ENCODE measurements at places on chromosomes 12 and 14. TPM values are rescaled to one million over a fixed set of nuclear protein-coding genes. Genes with fewer than 3 reads are reported as not detected.

DNA sequence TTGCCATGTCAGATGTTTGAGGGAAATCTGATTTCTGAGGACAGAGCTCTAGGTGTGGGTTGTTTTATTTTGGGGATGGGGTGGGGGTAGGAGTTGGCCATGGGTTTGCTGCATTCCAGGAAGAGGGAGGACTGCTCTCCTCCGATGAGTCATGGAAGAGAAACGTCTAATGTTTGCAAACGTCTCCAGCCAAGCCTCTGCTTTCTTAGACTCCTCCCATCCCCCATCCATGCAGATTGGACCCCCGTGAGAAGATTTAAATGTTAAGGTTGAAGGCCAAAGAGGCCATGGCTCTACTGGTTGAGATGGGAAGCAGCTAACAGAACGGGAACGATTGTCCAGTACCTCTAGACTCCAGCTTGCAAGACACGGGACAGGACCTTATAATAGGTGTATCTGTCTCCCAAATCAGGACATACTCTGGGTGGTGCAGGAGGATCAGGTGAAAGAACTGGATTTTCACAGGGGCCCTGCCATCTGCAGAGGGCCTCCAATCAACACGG lies 11.4 kb upstream of the ATP2A2 start:
- peaks cover 17% of the 10 kb centered on the region for H3K4me1 ChIP-seq
- no peak overlapping the region for H3K27ac ChIP-seq
- H3K4me3 ChIP-seq: no peak overlapping the region

DNA sequence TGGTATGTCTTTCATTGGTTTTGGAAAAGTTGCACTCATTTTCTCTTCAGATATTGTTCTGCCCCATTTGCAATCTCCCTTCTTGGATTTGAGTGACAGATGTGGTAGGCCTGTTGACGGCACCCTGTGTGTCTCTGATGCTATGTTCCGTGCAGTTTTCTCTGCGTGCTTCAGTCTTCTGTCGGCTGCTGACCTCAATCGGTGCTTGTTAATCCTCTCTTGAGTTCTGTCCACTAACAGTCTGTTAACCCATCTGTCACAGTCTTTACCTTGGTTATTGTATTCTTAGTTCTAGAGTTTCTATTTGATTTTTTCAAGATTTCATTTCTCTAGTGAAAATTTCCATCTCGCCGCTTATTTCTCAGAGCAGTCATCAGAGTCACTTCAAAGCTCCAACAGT lies 20.7 kb upstream of the PLD4 start:
- H3K4me1 ChIP-seq: no peaks in the 10 kb centered on the region
- no peak overlapping the region for H3K27ac ChIP-seq
- H3K27me3 ChIP-seq: peaks cover 3% of the 10 kb centered on the region
- H3K36me3 ChIP-seq: no peaks in the 10 kb centered on the region

GRCh38 chr12:78398750-78399149 lies 465.8 kb upstream of the SYT1 start:
- H3K27me3 ChIP-seq: no peaks in the 10 kb centered on the region
- peaks cover 3% of the 10 kb centered on the region for H3K4me1 ChIP-seq
- no peak overlapping the region for H3K4me3 ChIP-seq
- no peak overlapping the region for H3K27ac ChIP-seq
- H3K36me3 ChIP-seq: no peaks in the 10 kb centered on the region

DNA sequence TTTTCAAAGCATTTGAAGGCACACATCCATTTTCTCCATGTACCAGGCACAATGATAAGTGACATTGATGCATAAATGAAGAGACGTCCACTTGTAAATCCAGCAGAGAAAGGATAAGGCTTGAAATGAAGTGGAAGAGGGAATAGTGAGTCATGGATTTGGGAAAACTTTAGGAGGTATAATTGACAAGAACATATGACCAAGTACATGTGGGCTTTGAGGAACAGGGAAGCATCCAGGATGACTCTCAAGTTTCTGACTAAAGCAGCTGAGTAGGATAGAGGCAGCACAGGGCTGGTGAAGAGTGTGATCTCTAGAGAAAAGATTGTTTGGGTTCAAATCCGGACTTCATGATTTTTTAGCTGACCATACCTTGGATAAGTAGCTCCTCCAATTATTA lies 43.6 kb upstream of the SYT1 start:
- DNase-seq: no peak
- H3K36me3 ChIP-seq: no peaks in the 10 kb centered on the region
- H3K4me1 ChIP-seq: no peaks in the 10 kb centered on the region
- no peaks in the 10 kb centered on the region for H3K27me3 ChIP-seq
- no peak overlapping the region for H3K4me3 ChIP-seq
- no peak overlapping the region for H3K27ac ChIP-seq

The CBLN3 gene
- 0.72 TPM for polyA plus RNA-seq

The LRRIQ1 gene
- 0.13 TPM for polyA plus RNA-seq

DNA sequence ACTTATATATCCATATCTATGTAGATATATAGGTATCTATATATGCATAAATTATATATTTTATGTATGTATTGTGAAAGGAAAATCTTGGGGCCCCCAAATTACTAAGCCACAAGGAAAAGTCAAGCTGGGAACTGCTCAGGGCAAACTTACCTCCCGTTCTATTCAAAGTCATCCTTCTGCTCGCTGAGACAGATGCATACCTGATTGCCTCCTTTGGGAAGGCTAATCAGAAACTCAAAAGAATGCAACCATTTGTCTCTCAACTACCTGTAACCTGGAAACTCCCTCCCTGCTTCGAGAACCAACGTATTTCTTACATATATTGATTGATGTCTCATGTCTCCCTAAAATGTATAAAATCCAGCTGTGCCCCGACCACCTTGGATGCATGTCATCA lies 58.8 kb upstream of the C14orf132 start:
- H3K4me3 ChIP-seq: no peak overlapping the region
- peak overlapping the region; percentile 88 for H3K27ac ChIP-seq
- no peak for DNase-seq
- H3K4me1 ChIP-seq: peaks cover 15% of the 10 kb centered on the region
- no peaks in the 10 kb centered on the region for H3K27me3 ChIP-seq
- H3K36me3 ChIP-seq: no peaks in the 10 kb centered on the region

The IAPP gene
- polyA plus RNA-seq: not detected

- no peaks in the 10 kb centered on the region for H3K27me3 ChIP-seq
- H3K27ac ChIP-seq: no peak overlapping the region
- H3K36me3 ChIP-seq: no peaks in the 10 kb centered on the region
- H3K4me1 ChIP-seq: peaks cover 14% of the 10 kb centered on the region
These were observed 12.8 kb upstream of the CEP170B start for GRCh38 chr14:104852280-104852663.

GRCh38 chr12:121577443-121578180 lies 3.2 kb downstream of the KDM2B start:
- DNase-seq: no peak
- peaks cover 17% of the 10 kb centered on the region for H3K4me1 ChIP-seq
- peaks cover 20% of the 10 kb centered on the region for H3K36me3 ChIP-seq
- H3K4me3 ChIP-seq: peak overlapping the region; percentile 84
- H3K27me3 ChIP-seq: no peaks in the 10 kb centered on the region

GRCh38 chr12:6229224-6230218 lies 29.3 kb downstream of the CD9 start:
- no peaks in the 10 kb centered on the region for H3K27me3 ChIP-seq
- H3K27ac ChIP-seq: no peak overlapping the region
- no peak for DNase-seq
- H3K4me1 ChIP-seq: peaks cover 4% of the 10 kb centered on the region

- DNase-seq: no peak
- H3K4me1 ChIP-seq: no peaks in the 10 kb centered on the region
- no peaks in the 10 kb centered on the region for H3K36me3 ChIP-seq
- no peak overlapping the region for H3K27ac ChIP-seq
- H3K27me3 ChIP-seq: no peaks in the 10 kb centered on the region
- H3K4me3 ChIP-seq: no peak overlapping the region
These were observed 186.2 kb upstream of the C14orf180 start for GRCh38 chr14:104393199-104393897.

The NPFF gene
- polyA plus RNA-seq: not detected

- H3K27ac ChIP-seq: no peak overlapping the region
- peaks cover 14% of the 10 kb centered on the region for H3K36me3 ChIP-seq
- H3K27me3 ChIP-seq: no peaks in the 10 kb centered on the region
- DNase-seq: peak; percentile 94
These were observed 71.3 kb downstream of the ANKRD9 start for GRCh38 chr14:102437997-102438915.

GRCh38 chr12:77488041-77488620 lies 342.6 kb upstream of the NAV3 start:
- no peak overlapping the region for H3K4me3 ChIP-seq
- no peaks in the 10 kb centered on the region for H3K27me3 ChIP-seq
- no peak for DNase-seq
- no peak overlapping the region for H3K27ac ChIP-seq
- no peaks in the 10 kb centered on the region for H3K36me3 ChIP-seq

The MIP gene
- polyA plus RNA-seq: 0.13 TPM

The HIGD1C gene
- polyA plus RNA-seq: not detected

The RASAL1 gene
- 5.9 TPM for polyA plus RNA-seq

The HIP1R gene
- 11.2 TPM for polyA plus RNA-seq

GRCh38 chr12:120820884-120821510 lies 83.2 kb downstream of the SPPL3 start:
- H3K4me1 ChIP-seq: peaks cover 6% of the 10 kb centered on the region
- no peak overlapping the region for H3K27ac ChIP-seq
- no peaks in the 10 kb centered on the region for H3K36me3 ChIP-seq
- DNase-seq: no peak
- H3K4me3 ChIP-seq: no peak overlapping the region
- no peaks in the 10 kb centered on the region for H3K27me3 ChIP-seq

- H3K27me3 ChIP-seq: no peaks in the 10 kb centered on the region
- no peak for DNase-seq
- H3K4me1 ChIP-seq: no peaks in the 10 kb centered on the region
- peaks cover 7% of the 10 kb centered on the region for H3K36me3 ChIP-seq
- H3K4me3 ChIP-seq: no peak overlapping the region
These were observed 96.5 kb downstream of the DUSP16 start for GRCh38 chr12:12466157-12466556.

DNA sequence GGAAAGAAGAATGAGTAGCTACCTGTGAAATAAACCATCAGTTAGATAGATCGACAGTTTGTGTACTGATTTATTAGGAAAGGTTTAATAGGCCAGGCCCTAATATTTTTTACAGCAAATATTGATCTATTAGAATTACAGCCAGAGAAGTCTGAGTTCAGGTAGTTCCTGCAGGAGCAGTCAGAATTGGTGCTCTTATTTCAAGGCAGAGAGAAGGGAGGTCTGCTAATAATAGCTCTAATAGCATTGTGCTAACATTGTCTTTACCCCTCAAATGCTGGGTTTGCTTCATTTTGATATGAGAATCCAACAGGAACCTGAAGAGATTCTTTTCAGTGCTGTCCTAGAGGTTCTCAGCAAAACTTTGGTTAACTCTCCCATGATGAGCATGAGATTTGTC lies 343.8 kb upstream of the NAV3 start:
- H3K27ac ChIP-seq: no peak overlapping the region
- H3K4me1 ChIP-seq: no peaks in the 10 kb centered on the region
- no peaks in the 10 kb centered on the region for H3K27me3 ChIP-seq

GRCh38 chr12:128871516-128871892 lies 18.2 kb downstream of the GLT1D1 start:
- no peak for DNase-seq
- no peaks in the 10 kb centered on the region for H3K4me1 ChIP-seq
- no peak overlapping the region for H3K4me3 ChIP-seq
- H3K27ac ChIP-seq: no peak overlapping the region

- H3K27me3 ChIP-seq: no peaks in the 10 kb centered on the region
- no peak for DNase-seq
- H3K27ac ChIP-seq: no peak overlapping the region
- no peaks in the 10 kb centered on the region for H3K36me3 ChIP-seq
- no peaks in the 10 kb centered on the region for H3K4me1 ChIP-seq
These were observed 129.0 kb upstream of the BCL2L14 start for GRCh38 chr12:11941606-11942337.

- H3K4me1 ChIP-seq: no peaks in the 10 kb centered on the region
- DNase-seq: no peak
- no peaks in the 10 kb centered on the region for H3K36me3 ChIP-seq
- H3K4me3 ChIP-seq: no peak overlapping the region
- no peaks in the 10 kb centered on the region for H3K27me3 ChIP-seq
- H3K27ac ChIP-seq: no peak overlapping the region
These were observed 148.0 kb upstream of the PDE3A start for GRCh38 chr12:20220339-20220738.

DNA sequence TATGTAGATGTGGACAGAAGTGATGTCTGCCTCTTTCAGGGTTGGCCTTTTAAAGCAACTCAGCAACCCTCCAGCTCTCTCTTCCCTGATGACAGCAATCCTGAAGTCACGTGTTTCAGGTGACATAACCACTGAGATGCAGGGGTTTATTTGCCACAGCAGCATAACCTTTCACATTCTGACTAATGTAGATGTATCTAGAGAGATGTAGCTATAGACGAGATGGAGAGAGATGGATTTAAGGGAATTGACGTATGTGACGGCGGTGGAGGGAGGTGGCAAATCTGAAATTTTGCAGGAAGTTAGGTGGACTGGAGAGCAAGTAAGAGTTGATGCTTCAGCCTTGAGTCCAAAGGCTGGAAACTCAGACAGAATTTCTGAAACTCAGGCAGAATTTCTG lies 126.0 kb downstream of the ZFP36L1 start:
- no peaks in the 10 kb centered on the region for H3K4me1 ChIP-seq
- DNase-seq: no peak
- H3K36me3 ChIP-seq: no peaks in the 10 kb centered on the region

DNA sequence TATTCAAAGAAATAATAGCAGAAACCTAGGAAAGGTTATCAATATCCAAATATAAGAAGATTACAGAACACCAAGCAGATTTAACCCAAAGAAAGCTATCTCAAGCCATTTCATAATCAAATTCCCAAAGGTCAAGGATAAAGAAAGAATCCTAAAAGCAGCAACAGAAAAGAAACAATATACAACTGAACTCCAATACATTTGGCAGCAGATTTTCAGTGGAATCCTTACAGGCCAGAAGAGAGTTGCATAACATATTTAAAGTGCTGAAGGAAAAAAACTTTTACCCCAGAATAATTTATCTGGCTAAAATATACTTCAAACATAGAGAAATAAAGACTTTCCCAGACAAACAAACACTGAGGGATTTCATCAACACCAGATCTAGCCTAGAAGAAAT lies 54.3 kb downstream of the DENND5B start:
- DNase-seq: no peak
- no peak overlapping the region for H3K27ac ChIP-seq
- no peaks in the 10 kb centered on the region for H3K4me1 ChIP-seq
- no peaks in the 10 kb centered on the region for H3K27me3 ChIP-seq
- no peaks in the 10 kb centered on the region for H3K36me3 ChIP-seq

The KRT71 gene
- not detected for polyA plus RNA-seq

GRCh38 chr12:63899396-63899795 lies 54.9 kb downstream of the SRGAP1 start:
- DNase-seq: no peak
- no peak overlapping the region for H3K27ac ChIP-seq
- H3K4me3 ChIP-seq: no peak overlapping the region
- H3K27me3 ChIP-seq: no peaks in the 10 kb centered on the region

DNA sequence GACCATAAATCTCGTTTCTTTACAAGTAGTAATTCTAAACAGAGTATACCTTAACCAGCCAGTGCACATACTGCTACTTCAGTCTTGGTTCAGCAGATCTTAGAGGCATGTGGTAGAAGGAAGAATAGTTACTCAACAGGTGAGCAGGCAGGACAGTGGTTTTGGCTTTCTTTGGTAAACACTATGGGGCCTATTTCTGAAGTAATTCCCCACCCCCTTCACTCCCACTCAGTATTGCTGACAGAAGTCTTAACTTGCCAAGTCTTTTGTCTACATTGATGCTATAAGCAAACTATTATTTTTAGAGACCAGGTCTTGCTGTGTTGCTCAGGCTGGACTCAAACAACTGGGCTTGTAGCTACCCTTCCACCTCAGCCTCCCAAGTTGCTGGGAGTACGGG lies 68.5 kb downstream of the FBXO34 start:
- DNase-seq: peak; percentile 33
- H3K4me3 ChIP-seq: no peak overlapping the region
- no peaks in the 10 kb centered on the region for H3K4me1 ChIP-seq
- no peaks in the 10 kb centered on the region for H3K27me3 ChIP-seq
- no peak overlapping the region for H3K27ac ChIP-seq
